GM12878 (cell line): ENCODE measurements at places on chromosomes 2 and 18. TPM values are rescaled to one million over a fixed set of nuclear protein-coding genes. Genes with fewer than 3 reads are reported as not detected.

- DNase-seq, result no peak
These were observed 78.7 kb downstream of the NCAPH start for GRCh38 chr2:96414161-96414710.

SP140 gene
- 85.5 and 87.5 TPM in 2 replicates for polyA plus RNA-seq

ALMS1 gene
- polyA plus RNA-seq, result 4.4 and 5.9 TPM in 2 replicates

EIF2AK3 gene
- polyA plus RNA-seq, result 20.8 and 21.2 TPM in 2 replicates

- no peak for DNase-seq
These were observed 38.2 kb upstream of the PNO1 start for GRCh38 chr2:68119504-68119903.

ATG16L1 gene
- 11.9 and 13.8 TPM in 2 replicates for polyA plus RNA-seq
